Activated CD4-positive, alpha-beta T cell treated with anti-CD3 and anti-CD28 coated beads, Interleukin-2, amount 10 ng/mL, durations not matched to agents 24 days and 14 days (primary cell): ENCODE measurements at places on chromosomes 11 and 22.

DNA sequence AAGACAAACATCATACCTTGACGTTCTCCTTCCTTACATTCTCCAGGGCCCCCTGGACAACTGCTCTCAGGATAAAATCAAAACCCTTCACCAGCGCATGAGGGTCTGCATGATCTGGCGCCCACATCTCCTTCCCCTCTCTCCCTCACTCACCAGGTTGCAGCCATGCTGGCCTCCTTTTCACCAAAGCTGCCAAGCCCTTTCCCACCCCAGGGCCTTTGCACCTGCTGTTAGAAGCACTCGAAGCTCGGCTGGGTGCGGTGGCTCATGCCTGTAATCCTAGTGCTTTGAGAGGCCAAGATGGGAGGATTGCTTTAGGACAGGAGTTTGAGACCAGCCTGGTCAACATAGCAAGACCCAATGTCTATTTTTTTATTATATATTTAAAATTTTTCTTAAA, 56.1 kb upstream of the NUP50 start:
- no peak overlapping the region for H3K4me3 ChIP-seq
- H3K4me1 ChIP-seq: no peaks in the 10 kb centered on the region
- no peak for DNase-seq
- peaks cover 4% of the 10 kb centered on the region for H3K27me3 ChIP-seq
- no peaks in the 10 kb centered on the region for H3K36me3 ChIP-seq

- H3K27ac ChIP-seq: no peak overlapping the region
- H3K36me3 ChIP-seq: no peaks in the 10 kb centered on the region
- DNase-seq: no peak
- H3K27me3 ChIP-seq: peaks cover 21% of the 10 kb centered on the region
- H3K4me3 ChIP-seq: no peak overlapping the region
- H3K4me1 ChIP-seq: peaks cover 11% of the 10 kb centered on the region
These were observed 6.9 kb upstream of the RAD9A start for GRCh38 chr11:67384851-67385366.

- no peak overlapping the region for H3K4me3 ChIP-seq
- H3K4me1 ChIP-seq: peaks cover 31% of the 10 kb centered on the region
- peaks cover 66% of the 10 kb centered on the region for H3K36me3 ChIP-seq
- peak; percentile 28 for DNase-seq
These were observed 15.1 kb downstream of the POU2AF1 start for GRCh38 chr11:111363985-111364384.

DNA sequence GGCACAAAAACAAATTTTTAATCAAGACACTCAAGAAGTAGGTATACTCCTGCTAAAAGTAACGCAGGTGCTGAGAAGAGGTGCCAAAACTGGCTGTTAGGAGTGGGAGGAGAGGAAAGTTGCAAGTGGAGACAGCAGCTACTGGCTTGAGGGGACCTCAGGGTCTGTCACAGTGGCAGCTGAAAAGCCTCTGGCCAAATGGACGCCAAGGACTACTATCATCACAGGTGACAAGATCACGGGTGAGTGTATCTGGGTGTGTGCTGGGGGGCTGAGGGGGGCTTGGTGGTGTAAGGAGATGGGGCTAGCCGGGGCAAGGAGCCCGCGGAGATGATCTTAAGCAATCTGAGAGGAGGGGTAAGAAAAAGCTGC, 687 bp downstream of the ZNF202 start:
- peaks cover 22% of the 10 kb centered on the region for H3K36me3 ChIP-seq
- peaks cover 15% of the 10 kb centered on the region for H3K27me3 ChIP-seq
- peak overlapping the region; percentile 90 for H3K4me3 ChIP-seq
- peaks cover 27% of the 10 kb centered on the region for H3K4me1 ChIP-seq

DNA sequence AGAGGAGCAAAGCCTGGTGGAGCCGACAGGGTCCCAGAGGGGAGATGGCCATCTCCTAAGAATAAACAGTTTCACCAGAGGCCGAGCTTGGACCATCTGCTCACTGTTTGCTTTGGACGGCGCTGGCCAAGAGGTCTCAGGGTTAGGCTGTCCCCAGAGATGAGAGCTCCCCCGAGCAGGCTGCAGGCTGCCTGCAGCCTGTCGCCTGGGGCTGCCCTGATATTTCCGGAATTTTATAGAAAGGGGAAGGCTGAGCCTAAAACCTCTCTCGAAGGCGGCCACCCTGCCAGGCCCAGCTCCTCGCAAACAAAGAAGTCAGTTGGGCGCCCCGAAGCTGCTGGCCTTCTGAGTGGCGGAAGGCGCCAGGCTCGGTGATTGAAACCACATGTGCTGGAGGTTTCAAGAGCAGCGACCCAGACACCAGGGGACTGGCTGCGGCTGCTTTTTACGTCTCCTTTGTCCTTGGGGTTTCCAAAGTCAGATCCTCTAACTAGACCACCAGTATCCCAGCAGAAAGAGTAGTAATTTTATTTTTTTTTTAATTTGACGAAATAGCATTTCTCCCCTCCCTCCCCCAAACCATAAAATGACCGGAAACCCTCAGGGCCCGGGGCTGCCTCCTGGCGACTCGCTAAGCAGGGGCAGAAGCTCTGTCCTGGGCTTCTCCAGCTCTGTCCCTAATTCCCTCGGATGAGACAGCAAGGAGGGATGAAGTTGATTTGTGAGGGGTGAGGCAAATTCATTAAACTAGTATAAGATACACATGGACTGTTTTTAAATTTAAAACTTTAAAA, 57.4 kb downstream of the CLMP start:
- peaks cover 1% of the 10 kb centered on the region for H3K27me3 ChIP-seq
- no peak overlapping the region for H3K4me3 ChIP-seq
- H3K27ac ChIP-seq: no peak overlapping the region
- H3K4me1 ChIP-seq: no peaks in the 10 kb centered on the region
- H3K36me3 ChIP-seq: no peaks in the 10 kb centered on the region
- no peak for DNase-seq

GRCh38 chr11:73286240-73286810, 14.2 kb downstream of the P2RY6 start:
- peaks cover 22% of the 10 kb centered on the region for H3K4me1 ChIP-seq
- H3K36me3 ChIP-seq: no peaks in the 10 kb centered on the region
- no peak overlapping the region for H3K27ac ChIP-seq
- no peaks in the 10 kb centered on the region for H3K27me3 ChIP-seq

DNA sequence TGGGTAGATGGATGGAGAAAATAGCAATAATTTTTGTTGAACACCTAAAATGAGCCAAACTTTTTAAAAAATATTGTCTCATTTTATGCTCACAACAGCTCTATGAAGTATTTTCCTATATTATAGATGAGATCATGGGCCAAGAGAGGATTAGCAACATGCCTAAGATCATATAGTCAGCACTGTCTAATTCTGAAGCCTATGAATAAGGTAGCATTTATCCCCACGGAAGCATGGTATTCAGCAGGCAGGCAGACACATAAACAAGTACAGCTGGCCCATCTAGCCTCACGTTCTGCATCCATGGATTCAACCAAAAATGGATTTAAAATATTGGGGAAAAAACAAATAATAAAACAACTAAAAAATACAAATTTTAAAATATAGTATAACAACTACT, 21.9 kb upstream of the RAB30 start:
- no peak overlapping the region for H3K4me3 ChIP-seq
- no peaks in the 10 kb centered on the region for H3K27me3 ChIP-seq
- DNase-seq: no peak
- H3K36me3 ChIP-seq: peaks cover 3% of the 10 kb centered on the region

- peak overlapping the region; percentile 97 for H3K27ac ChIP-seq
- DNase-seq: no peak
- peak overlapping the region; percentile 89 for H3K4me3 ChIP-seq
These were observed 1.4 kb downstream of the POGLUT3 start for GRCh38 chr11:108496643-108497256.

- H3K4me3 ChIP-seq: no peak overlapping the region
- no peak overlapping the region for H3K27ac ChIP-seq
- DNase-seq: no peak
- H3K4me1 ChIP-seq: no peaks in the 10 kb centered on the region
These were observed 21.5 kb upstream of the LINC01488 start for GRCh38 chr11:69459848-69460539.
